Iris pigment epithelial cell (primary cell): ENCODE measurements at places on chromosomes 5 and 9.

DNA sequence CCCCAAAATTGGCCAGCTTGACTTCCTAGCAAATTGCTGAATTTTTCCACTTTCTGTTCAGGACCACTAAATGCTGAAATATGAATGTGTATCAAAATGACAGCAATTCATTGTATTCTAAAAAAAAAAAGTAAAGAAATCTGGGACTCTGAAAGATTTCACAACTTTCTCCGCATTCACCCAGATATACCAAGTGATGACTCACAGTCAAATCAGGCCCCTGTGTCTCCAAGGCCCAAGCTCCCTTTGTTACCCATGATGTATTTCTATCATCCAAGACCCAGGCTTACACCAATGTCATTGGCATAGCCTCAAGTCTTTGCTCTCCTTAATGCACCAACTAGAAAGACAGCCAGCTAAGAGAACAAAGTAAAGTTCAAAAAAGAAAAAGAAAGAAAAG, 493.9 kb downstream of the NTRK2 start:
- peak; percentile 1 for DNase-seq

- no peak for DNase-seq
Measured at GRCh38 chr5:163631856-163632255, 126.4 kb downstream of the MAT2B start.

DNA sequence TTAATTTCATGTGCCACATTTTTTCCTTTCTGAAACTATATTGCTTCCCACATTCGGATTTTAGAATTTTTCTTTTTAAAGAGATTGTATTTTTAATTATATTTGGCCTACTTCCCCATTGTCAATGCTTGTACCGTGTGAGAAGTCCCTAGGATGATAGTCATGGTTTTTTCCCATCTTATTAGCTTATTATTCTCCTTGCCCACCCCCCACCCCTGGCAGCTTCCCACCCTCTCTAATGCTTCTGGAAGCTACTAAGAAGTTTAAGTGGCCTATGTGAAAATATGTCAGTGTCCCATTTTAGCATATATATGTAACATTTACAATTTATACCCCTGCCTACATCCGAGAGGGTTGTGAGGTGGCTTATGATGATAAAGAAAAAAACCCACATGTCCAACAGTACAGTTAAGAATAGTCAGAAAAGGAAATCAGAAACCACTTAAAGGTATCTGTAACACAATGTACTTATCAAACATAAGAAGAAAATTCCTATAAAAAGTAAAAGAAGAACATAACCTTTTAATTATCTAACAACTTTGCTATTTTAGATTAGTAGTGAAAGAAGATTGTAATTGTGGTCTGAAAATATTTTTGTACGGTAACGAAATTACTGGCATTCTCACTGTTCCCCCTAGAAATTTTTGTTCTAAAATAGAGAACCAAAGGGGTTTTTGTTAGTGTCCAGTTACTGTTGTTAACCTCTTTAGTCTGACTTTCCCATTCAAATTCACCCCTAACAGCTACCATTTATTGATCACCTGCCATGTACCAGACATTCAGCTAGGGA, 62.1 kb downstream of the SLC44A1 start:
- no peak for DNase-seq

DNA sequence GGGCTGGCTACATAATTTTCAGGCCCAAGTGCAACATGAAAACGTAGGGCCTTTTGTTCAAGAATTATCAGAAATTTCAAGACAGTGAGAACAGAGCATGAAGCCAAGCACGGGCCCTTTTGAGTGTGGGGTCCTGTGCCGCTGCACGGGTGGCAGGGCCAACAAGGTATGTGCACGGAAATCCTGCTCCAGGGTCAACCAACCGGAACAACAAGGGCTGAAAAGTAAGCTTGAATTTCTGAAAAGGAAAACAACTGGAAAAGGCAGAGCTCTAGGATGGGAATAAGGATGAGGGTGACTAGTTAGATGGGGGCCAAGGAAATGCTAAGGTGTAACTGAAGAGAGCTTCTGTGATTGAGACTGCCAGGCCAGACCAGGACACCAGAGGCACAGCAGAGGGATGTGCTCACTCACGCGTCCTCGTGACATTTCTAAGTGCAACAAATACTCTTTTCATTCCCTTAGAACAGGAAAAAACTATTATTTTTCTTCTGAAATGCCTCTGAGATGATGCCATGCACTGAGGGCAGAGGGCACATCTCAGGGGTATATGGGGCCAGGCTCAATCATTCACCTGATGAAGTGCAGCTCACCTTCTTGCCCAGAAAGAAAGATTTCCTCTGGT, 80.6 kb upstream of the LRRTM2 start:
- DNase-seq, result no peak

DNA sequence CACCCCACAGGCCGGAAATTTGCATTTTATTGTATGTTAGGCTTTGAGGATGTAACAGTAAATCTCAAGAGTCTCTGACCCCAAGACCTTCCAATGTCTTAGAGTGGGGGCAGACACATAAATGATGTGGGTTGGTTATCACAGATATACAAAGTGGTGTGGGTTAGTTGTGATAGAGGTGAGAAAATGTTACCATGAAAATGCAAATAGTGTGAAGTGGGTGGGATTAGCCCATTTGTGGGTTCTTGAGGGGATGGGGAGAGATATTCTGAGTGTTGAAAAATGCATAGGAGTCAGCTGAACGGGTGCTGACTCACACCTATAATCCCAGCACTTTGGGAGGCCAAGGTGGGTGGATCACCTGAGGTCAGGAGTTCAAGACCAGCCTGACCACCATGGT, 7.9 kb upstream of the RNF145 start:
- DNase-seq, result no peak

DNA sequence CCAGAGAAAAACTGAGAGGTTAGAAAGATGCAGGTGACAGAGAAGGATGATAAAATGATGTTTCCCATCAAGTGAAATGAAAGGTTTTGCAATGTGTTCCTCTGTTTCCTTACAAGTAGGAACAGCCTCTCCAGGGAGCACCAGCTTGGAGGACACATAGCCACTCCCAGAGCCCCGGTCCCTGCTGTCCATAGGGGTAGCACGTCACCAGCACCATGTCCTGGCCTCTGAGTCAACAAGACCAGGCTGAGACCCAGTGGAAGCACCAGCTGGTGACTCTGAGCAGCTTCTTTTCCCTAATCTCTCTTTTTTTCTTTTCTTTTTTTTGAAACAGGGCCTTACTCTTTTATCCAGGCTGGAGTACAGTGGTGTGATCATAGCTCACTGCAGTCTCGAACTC, 19.4 kb upstream of the HMCN2 start:
- no peak for DNase-seq

GRCh38 chr9:125574126-125574877, 132.7 kb downstream of the MAPKAP1 start:
- DNase-seq, result no peak

DNA sequence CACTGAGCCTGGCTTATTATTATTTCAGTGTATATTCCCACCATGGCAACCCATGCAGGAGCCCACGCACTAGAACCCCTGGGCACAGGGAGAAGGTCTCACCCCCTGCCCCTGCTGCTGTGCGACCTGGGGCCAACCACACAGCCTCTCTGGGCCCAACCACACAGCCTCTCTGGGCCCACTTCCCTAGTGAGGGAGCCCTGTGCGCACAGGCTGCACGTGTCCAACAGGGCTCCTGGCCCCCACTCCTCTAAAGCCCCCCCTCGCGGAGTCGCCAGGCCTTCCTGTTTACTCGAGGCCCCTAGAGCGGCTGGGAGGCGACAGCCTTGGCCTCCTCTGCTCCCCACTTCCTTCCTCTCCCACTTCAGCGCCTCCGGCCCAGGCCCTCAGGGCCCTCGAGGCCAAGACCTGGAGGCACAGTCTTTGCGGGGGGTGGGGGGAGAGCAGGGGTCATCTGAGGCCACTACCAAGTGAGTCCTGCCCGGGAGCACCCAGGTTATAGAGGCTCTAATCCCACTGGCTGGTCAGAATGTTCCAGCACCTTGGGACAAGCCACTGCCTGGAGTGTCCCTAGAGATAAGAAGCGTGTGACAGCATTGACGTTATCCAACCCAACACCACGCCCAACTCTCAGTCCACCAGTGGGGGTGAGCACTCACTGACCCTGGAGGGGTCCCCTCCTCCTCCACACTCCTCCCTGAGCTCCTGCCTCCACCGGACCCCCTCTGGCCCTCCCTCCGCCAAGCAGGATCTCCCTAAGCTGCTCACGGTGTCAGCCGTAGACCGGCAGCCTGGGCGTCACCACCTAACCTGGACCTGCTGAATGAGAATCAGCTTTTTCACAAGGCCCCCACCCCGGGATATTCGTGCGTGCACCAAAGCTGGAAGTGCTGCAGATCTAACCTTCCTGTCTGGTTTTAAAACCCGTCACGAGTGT, 7.9 kb upstream of the ENG start:
- no peak for DNase-seq

GRCh38 chr5:165209101-165209727, 1703.8 kb downstream of the MAT2B start:
- DNase-seq, result peak; percentile 28

DNA sequence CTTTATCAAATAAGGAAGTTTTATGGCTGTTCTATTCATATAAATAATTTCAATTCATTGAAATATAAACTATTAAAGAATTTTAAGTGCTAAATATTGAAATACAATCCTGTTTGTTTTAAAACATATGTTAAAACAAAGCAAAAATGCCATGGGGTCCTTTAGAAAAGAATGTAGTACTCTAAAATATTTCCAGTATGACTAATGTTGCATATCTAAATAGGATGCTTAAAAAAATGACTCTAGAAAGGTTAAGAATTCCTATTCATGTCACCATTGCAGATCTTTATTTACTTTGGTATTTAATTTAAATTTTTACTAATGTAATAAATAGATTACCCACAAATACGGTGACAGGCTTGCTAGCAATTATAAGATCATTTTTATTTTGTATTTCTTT, 132.3 kb downstream of the ZNF608 start:
- peak; percentile 20 for DNase-seq

DNA sequence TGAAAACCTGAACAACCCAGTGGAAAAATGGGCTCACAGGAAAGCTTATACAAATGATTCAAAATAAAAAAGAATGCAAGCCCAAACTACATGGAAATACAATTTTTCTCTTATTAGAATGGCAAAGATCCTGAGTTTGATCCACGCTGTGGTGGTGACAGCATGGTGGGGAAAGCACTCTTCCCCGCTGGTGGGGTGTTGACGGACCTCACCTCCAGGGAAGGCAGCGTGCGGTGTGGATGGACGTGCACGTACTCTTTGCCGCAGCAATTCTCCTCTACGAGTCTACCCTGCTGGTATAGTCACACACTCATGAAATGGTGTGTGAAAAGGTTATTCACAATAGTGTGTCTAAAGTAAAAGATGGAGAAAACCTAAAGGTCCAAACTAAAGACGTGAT, 5.9 kb upstream of the ZFP62 start:
- DNase-seq, result no peak

DNA sequence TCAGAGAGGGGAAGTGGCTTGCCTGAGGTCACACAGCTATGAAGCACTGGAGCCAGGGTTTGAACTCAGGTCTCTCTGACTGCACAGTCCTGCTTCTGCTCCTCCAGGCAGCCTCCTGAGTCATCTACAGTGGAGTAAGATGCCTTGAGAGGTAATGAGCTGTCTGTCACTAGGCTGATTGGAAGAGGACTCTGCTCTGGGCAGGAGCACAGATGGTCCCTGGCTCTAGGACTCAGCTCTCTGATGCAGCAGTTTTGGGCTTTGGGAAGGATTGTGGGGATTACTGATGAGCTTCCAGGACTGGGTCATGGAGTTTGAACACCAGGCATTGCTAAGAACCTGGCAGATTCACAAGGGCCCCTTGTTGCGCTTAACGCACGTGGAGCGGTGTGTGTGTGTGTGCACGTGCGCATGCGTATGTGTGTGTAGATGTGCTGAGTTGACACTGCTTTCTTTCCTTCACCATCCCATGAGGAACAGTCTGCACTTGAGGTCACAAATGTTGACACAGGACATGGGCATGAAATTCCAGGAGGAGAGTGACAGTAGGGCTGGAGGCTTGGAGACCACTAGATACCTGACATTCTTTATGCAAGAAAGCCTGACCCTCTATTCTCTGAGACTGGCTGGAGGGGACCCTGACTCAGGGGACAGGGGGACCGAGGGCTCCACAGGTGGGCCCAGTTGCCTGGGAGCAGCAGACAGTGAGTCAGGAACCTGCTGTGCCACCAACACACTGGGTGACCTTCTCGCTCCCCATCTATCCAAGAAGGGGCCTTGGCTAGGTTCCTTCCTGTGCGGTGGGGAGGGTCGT, 170.5 kb downstream of the RGS3 start:
- no peak for DNase-seq
